ENCODE measurements at places on chromosomes 12 and 14.
A peak's percentile ranks its signal among the peaks of the same experiment; 100 is the strongest.

DNA sequence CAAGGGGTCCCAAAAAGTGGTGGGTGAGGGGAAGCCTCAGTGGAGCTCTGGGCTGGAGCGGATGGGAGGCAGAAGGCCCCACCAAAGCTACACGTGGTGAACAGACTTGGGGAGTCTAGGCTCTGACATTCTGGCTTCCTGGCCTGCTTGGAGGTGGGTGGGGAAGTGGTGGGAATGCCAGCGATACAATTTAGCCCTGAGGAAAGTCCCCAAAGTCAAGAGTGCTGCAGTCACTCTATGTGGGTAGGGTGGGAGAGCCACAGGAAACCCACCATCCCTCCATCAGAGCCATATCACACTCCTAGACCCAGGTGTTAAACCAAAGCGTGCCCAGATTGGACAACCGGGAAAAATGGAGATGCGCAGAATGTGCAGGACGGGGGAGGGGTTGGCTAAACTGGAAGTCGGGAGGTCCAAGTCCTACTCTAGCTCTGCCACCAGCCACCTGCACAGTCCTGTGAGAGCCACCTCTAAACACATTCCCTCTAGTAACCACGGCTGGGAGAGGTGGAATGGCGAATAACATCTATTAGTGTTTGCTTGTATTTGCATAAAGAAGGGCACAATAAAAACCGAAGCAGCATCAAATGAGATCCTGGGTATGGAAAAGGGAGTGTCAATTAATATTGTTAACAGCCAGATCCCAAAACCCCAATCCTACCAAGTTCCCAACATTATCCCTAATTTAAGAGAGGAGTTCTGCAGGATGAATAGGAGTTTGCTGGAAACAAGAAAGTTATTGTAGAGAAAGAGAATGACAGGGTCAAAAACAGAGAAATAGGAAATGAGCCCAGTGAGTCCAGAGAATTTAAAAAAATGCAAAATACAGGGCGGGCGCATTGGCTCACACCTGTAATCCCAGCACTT is 14.0 kb upstream of the CD9 start:
- DNase-seq: no peak

GRCh38 chr14:65287264-65288131 is 125.0 kb upstream of the FUT8 start:
- no peak for DNase-seq

- no peak for DNase-seq
Observed at GRCh38 chr12:53844994-53845844, 93.4 kb upstream of the HOXC13 start.

- no peak for DNase-seq
Observed at GRCh38 chr14:41299924-41300323, 306.8 kb upstream of the LRFN5 start.

DNA sequence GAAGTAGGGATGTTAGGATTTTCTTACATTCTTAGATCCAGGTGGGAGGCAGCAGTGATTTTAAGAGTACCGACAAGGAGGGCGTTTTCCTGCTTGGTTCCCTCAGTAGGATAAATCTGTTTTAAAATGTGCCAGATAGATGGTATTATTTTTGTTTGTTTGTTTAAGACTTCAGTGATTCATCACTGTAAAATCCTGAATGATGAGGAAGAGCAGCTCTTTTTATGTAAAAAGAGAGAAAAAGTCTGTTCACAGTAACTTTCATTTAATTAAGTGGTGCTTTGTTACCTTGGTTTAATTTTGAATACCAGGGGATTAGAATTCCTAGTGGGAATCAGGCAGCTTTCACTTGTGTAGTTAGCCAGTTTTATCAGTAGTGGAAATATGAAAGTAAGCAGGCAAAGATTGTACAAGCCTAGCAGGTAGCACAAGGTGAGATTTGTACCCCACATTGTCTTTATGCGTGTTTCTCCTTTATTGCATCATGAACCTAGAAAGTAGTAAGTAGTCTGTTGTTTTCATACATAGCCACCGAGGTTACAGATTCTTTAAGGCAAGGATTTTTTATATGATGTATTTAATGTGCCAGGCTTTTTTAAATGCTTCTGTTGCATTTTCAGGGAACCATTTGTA is 349.6 kb downstream of the CCDC91 start:
- DNase-seq: no peak

GRCh38 chr12:39354955-39355354 is 88.0 kb downstream of the KIF21A start:
- DNase-seq: no peak

- DNase-seq: no peak
Observed at GRCh38 chr12:107650977-107651376, 34.6 kb upstream of the PWP1 start.

DNA sequence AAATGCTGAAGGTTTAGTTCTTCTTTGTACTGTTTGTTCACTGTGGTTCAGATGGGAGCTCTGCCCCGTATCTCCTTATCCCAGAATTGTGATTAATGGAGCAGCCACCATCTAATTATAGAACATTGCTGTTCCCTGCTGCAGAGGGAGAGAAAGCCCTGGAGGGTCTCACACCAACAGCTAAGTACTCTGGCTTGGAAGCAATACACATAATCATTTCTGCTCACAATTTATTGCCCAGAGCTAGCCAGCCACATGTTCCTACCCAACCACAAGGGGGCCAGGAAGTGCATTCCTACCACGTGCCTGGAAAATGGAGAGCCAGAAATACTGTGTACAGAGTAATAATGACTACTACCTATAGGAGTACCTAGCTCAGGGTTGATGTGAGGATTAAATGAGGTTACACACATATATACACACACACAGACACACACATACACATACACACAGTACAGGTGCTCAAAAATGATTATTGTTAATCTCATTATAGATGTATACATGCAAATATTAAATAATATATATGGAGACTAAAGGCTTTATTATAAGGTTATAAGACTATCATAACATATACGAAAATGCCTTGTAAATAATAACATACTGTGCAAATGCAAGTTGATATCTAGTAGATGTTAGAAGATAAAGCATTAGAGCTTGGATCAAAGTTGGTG is 22.3 kb downstream of the MSRB3 start:
- no peak for DNase-seq

DNA sequence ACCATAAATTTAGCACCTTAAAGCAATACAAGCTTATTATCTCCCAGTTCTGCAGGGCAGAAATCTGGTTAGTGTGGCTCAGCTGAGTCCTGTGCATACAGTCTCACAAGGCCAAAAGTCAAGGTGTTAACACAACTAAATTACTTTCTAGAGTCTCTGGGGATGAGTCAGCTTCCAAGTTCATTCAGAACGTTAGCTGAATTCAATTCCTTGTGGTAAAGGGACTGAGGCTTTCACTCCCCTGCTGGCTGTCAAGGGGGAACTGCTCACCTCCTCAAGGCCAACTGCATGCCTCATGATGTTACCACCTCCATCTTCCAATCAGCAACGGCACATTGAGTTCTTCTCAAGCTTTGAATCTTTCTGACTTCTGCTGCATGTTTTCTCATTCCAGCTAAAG is 27.6 kb downstream of the EML5 start:
- no peak for DNase-seq

DNA sequence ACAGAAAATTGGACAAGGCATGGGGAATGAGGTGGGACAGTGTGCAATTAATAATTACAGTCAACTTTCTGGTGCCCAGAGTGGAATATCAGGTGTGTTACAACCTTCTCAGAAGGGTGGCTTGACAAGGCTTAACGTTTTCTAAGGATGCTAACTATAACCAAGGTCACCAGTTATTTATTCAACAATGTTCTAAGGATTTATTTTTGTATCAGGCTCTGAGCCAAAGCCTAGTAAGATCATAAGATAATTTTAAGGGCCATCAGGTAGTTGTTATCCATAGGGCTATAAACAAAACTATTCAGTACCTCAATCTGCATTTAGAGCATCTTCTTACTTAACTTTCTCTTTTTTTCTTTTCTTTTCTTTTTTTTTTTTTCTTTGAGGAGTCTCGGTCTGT is 134.0 kb downstream of the TMTC1 start:
- no peak for DNase-seq

- no peak for DNase-seq
Observed at GRCh38 chr12:63164911-63165310, 13.9 kb upstream of the AVPR1A start.

- no peak for DNase-seq
Observed at GRCh38 chr12:63362791-63363190, 211.8 kb upstream of the AVPR1A start.

DNA sequence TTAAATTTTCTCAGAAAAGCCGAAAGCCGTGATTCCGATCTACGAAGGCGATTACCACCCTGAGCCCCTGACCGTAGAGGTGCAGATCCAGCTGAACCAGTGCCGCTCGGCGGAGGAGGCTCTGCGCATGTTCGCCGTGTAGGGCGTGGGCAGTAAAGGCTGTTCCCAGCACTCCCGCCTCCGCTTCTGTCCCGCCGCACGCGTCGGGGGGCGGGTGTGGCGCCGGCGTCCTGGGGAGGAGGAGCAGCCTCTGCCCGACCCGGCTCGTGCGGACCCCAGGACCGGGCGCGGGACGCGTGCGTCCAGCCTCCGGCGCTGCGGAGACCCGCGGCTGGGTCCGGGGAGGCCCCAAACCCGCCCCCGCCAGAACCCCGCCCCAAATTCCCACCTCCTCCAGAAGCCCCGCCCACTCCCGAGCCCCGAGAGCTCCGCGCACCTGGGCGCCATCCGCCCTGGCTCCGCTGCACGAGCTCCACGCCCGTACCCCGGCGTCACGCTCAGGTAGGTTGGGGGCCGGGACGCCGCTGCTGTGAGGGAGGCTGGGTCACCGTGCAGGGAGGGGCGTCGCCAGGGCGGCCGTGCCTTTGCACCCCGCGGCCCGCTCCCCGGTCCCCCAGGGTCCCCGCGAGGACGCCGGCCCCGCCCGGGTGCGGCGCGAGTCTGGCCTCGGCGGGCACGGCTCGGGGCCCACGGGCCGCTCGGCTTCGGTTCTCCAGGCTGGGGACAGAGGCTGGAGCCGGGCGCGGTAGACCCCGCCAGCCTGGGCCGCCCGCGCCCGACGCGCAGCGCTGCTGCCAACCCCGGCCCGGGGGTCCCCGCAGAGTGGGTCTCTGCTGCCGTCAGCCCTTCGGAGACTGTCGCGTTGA is at the start of gene B3GNT4:
TSS of gene B3GNT4 (plus strand) at position 409 of the 866 bp plus-strand sequence. CDS start 910 bp downstream, outside the sequence.
- DNase-seq: peak; percentile 18

DNA sequence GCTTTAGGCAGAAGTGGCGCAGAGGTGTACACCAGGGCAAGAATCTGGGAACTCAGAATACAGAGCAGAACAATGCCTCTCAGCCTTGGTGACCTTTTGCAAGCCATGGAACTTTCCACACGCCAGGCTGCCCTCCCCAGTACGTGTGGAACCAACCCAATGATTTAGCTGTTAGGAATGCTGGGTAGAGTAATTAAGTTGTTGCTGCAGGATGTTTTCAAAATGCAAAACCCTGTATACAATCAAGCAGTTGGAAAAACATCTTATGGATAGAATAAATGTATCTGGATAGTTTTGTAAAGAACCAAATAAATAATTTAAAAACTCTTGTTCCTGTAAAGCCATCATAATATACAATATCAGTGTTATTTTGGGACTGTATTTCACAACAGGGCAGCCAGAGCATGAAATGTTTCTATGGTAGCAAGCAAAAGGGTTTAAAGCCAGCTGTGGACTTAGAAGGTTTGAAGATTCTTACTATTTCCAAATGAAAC is 19.4 kb downstream of the PPP1R36 start:
- DNase-seq: no peak

DNA sequence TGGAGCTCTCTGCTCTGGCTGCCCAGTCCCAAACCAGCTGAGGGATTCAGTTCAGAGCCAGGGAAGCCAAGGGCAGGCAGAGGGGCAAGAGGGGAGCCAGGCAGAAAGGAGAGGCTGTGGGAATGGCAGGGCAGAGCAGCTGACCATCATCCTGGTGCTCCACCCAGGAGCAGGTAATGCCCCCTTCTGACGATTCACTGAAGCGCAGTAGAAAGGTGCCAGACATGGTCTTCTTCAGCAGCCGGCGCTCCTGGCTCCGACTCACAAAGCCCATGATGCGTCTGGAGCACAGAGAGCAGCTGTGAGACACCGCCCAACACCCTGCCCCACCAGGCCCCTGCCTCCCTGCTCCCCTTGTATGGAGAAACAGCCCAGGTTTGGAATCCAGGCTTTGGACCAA is 8.0 kb downstream of the IL23A start:
- DNase-seq: no peak

- DNase-seq: no peak
Observed at GRCh38 chr14:75578102-75578785, at the start of gene FLVCR2. Gene FLVCR2 (plus strand): TSS chr14:75578620. CDS start chr14:75578973, 353 bp downstream.

GRCh38 chr12:69642531-69642930 is 31.8 kb upstream of the LRRC10 start:
- no peak for DNase-seq

- DNase-seq: no peak
Observed at GRCh38 chr14:31268216-31268615, 60.6 kb upstream of the HECTD1 start.
